ENCODE measurements at places on chromosomes 16 and 17. TPM values are rescaled to one million over a fixed set of nuclear protein-coding genes. Genes with fewer than 3 reads are reported as not detected.

Gene TEKT3
- not detected for total RNA-seq

Gene RCVRN
- not detected for total RNA-seq

Gene GALNS
- total RNA-seq, result 47.2 TPM

Gene KRTAP17-1
- not detected for total RNA-seq

Gene CHST5
- 0.16 TPM for total RNA-seq
